ENCODE measurements at places on chromosomes 4 and X.
A peak's percentile ranks its signal among the peaks of the same experiment; 100 is the strongest.

- no peak for DNase-seq
These were observed 241.5 kb downstream of the FRAS1 start for GRCh38 chr4:78298618-78299017.

GRCh38 chrX:32392655-32393054, 818.7 kb downstream of the DMD start:
- DNase-seq: no peak

DNA sequence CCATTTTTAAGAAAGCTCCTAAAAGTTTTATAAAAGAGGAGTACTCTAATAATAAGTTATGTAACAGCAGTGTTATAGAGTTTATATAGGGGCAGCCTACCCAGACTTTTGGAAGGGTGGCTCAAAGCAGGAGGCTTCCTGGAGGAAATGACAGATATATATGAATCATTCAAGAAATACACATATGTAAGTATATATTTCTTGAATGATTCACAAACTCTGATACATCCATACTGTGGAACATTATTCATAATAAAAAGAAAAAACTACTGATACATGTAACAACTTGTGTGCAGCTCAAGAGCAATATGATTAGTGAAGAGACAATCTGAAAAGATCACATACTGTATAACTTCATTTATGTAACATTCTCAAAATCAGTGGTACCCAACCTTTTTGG, 166.2 kb downstream of the WDFY3 start:
- no peak for DNase-seq

DNA sequence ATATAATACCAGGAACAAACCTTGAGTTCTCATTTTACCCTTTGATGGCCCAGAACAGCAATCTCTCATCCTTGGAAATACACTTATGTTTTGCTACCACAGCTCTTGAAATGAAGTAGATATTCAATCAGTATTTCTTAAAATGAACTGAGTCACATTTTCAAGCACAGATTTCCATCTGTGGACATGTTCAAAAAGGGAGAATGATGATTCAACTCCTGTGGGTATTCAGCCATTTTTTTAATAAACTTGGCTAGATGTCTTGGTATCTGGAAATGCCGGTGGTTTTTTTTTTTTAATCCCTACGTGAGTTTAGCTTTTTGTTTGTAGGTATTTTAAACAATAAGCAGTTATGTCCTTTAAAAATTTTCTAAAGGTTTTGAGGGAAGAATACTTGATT, 64.2 kb upstream of the TRPC5OS start:
- no peak for DNase-seq

GRCh38 chr4:8615366-8615765, 22.8 kb downstream of the CPZ start:
- DNase-seq: no peak

GRCh38 chrX:22139822-22140221, 107.7 kb downstream of the PHEX start:
- no peak for DNase-seq

- no peak for DNase-seq
These were observed 147.7 kb upstream of the GYPA start for GRCh38 chr4:144288011-144288903.

GRCh38 chr4:189202869-189203271, 737.8 kb upstream of the FRG1 start:
- DNase-seq: no peak

DNA sequence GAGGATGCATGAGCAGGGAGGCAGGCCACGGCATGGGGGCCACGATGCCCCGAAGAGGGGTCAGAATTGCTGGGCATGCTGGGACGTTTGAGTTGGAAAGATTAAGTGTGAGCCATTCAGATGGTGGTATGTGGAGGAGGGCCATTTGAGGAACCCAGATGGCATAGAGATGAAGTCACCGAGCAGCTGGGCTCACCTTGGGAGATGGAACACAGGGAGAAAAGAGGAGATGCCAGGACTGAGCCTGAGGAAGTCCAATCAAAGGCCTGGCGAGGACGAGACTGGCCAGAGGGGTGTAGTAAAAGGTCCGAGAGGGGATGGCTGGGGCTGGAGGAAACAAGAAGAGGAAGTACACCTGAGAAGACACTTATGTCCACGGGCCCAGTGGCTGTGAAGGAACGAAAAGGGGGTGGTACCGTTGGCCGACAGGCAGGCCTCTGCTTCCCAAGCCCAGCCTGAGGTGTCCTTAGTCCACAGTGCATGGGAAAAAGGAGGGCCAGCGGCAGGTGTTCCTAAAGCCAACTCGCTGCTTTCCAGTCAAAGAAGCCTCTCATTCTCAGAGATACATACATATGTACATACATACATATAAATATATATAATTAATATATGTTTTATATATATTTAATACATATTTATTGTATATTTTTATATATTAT, 54.6 kb upstream of the CLCN4 start:
- DNase-seq: no peak

GRCh38 chrX:118530219-118530911, 34.8 kb downstream of the DOCK11 start:
- DNase-seq: no peak

- DNase-seq: no peak
These were observed 142.8 kb upstream of the KLF8 start for GRCh38 chrX:56089376-56089775.

DNA sequence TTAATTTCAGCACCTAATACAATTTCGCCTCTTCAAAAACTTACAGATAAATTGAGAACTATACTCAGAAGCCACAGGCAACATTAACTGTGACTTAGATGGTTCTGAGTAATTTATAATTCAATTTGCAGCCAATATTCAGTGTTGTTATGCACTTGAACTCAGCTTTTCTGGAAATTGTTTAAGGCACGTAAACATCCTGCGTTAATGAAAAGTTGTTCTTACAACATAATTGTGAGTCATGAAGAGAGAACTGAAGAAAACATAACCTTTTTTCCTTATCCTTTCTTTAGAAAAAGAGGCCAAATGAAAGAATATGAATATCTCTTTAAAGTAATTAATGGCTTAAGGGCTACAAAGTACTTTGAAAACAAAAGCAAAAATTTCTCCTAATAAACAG, 16.6 kb upstream of the H2AZ1 start:
- DNase-seq: no peak

GRCh38 chr4:77699731-77700210, 94.2 kb downstream of the CXCL13 start:
- DNase-seq: no peak

DNA sequence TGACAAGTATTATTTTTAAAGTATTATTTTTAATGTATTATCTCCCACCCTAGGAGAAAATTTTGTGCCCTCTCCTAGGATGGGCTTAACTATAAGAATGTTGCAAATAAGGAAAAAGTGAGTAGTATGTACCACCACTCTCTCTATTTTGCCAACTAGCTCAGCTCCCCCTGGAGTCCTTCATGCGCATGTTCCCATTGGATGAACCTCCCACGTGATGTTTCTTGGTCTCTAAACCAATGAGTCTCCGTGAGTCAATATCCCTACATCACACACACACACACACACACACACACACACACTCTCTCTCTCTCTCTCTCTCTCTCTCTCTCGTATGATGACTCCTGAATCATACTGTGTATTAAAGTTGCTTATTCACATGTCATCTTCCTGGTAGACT, 129.7 kb upstream of the ZFP42 start:
- DNase-seq: no peak

DNA sequence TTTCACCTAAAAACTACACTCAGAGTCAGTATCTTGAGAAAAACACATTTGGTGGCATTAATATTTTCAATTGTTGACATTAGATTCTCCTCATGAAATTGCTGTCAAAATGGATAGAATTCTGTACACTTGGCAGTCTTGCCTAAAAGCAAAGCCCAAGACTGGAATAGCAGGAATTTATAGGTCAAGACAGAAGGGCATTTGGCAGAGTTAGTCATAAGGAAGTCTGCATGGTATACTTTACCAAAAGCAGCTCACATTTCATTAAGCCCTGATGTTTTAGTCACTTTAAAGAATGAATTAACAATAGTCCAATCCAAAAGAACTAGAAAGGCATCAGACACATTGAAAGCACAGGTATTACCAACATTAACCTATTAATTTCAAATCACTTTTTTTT, 7.1 kb downstream of the CCDC160 start:
- DNase-seq: no peak

GRCh38 chr4:42671431-42672194, 14.7 kb upstream of the ATP8A1 start:
- no peak for DNase-seq

- DNase-seq: no peak
These were observed 18.1 kb upstream of the ZFX start for GRCh38 chrX:24131476-24131875.

DNA sequence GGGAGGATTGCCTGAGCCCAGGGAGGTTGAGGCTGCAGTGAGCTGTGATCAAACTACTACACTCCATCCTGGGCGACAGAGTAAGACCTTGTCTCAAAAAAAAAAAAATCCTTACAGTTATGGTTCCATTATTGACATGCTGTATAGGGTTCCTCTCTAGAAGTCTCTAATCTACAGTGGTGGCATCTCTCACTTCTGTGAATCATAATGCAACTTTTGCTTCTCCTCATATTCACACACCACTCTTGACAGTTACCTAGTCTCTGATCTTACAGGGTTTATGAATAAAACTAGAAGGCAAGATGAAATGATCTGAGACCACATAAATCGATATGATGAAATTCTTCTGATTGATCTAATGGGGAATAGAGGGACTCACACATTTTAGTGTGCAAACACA, 40.6 kb downstream of the DOCK11 start:
- DNase-seq: no peak

- no peak for DNase-seq
These were observed 120.0 kb upstream of the GLRA2 start for GRCh38 chrX:14409341-14409740.

- DNase-seq: no peak
These were observed 184.1 kb downstream of the CEP135 start for GRCh38 chr4:56132835-56133234.

GRCh38 chr4:78121338-78121904, 64.3 kb downstream of the FRAS1 start:
- DNase-seq: no peak

GRCh38 chrX:137052643-137053235, 18.9 kb upstream of the GPR101 start:
- peak; percentile 18 for DNase-seq

GRCh38 chr4:22616516-22616915, 76.2 kb upstream of the GBA3 start:
- no peak for DNase-seq

- no peak for DNase-seq
These were observed 846.2 kb upstream of the AGA start for GRCh38 chr4:178288462-178288861.

- DNase-seq: no peak
These were observed 253.9 kb downstream of the PCDH18 start for GRCh38 chr4:137278431-137278830.

- DNase-seq: no peak
These were observed 144.9 kb downstream of the STIM2 start for GRCh38 chr4:27005501-27005900.

- DNase-seq: no peak
These were observed 50.3 kb downstream of the MED28 start for GRCh38 chr4:17664755-17665154.

DNA sequence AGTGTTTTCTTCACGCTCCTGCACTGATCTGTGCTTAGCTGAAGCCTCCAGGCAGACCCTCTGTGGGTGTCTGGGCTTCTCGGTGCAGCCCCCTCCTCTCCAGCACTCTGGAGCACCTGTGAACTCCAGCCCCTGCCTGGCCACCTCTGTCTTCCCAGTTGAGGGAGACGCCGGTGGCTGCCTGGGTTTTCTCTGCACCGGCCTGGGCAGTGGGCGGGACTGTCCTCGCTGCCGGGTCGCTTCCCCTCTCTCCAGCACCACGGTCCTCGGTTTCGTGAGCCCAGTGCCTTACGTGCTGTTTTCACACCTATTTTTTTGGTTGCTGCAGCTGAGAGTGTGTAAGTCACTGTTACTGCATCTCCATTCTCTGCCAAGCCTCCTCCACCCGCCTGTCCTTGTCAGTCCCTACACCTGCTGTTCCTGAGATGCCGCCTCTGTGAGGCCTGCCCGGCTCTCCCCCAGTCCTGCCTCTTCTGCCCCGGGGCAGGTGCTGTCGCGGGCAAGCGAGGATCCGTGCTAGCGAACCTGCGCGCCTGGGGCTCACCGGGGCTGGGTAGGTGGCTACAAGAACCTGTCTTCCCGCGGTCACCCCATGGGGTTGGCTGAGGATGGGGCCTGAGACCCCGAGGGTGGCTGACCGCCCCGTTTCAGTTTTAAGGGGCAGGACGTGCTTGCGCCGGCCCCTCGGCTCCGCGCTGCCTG, 2.4 kb upstream of the FGFRL1 start:
- DNase-seq: no peak

DNA sequence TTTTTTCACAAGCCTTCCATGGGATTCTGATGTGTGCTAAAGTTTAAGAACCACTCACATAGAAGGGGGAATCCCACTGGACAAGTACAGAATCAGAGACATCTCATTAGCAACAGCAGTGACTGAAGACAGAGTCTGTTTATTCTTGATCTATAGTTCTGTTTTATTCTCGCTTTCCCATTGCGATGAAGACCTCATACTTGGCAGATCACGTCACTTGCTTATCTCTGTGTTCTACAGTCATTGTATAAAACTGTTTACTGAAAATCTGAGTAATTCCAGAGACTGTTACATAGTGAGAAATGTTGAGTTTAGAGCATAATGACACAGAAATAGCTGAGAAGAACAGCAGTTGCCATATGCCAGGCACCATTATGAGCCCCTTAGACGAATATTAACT, 185.5 kb downstream of the PTTG2 start:
- no peak for DNase-seq

DNA sequence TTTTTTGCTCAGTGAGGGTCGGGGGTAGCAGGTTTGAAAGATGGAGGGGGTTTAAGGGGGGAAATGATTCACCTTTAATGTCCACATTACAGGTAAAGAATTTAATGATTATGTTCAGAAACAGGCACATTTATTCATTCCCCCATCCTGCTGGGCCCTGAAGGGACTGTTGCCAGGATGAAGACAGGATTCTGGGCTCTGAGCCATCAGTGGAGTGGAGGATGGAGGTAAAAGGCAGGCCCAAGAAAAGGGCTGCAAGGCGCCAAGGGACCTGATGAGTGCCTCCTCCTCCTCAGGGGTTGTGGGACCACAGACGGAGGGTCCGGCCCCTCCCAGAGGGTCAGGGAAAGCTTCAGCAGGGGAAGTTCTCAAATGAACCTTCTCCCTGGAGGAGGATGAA, 40.4 kb upstream of the PROM1 start:
- DNase-seq: no peak

DNA sequence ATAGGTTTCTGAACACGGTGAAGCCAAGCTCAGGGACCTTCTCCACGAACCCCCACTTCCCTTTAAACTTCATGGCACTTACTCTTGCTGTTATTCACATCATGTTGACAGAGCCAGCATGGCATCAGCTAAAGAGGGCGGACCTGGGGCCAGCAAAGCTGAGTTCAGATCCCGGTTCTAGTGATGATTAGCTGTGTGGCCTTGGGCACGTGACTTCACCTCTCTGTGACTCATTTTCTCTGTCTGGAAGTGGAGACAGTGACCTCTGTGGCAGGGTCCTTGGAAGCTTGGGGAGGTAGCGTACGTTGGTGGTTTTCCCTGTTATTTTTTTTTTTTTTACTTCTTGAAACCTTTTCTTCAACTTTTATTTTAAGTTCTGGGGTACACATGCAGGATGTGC, 13.4 kb downstream of the EVC start:
- no peak for DNase-seq

GRCh38 chr4:90792696-90793095, 665.5 kb downstream of the CCSER1 start:
- DNase-seq: no peak

Measured in GM13976 (cell line).